PC-9 (cell line): ENCODE measurements at places on chromosomes 4 and X. TPM values are rescaled to one million over a fixed set of nuclear protein-coding genes. Genes with fewer than 3 reads are reported as not detected.

Gene RBPJ
- 40.0 and 53.8 TPM in 2 replicates for total RNA-seq

Gene COQ2
- total RNA-seq = 16.5 and 19.5 TPM in 2 replicates

Gene ZNF182
- total RNA-seq = 3.1 and 3.8 TPM in 2 replicates

Gene ARR3
- total RNA-seq = not detected in 2 replicates

Gene IGFBP7
- total RNA-seq = 127 and 151 TPM in 2 replicates
